IPS DF 19.7 (cell line): ENCODE measurements at places on chromosomes 6 and 20.
A peak's percentile ranks its signal among the peaks of the same experiment; 100 is the strongest.

DNA sequence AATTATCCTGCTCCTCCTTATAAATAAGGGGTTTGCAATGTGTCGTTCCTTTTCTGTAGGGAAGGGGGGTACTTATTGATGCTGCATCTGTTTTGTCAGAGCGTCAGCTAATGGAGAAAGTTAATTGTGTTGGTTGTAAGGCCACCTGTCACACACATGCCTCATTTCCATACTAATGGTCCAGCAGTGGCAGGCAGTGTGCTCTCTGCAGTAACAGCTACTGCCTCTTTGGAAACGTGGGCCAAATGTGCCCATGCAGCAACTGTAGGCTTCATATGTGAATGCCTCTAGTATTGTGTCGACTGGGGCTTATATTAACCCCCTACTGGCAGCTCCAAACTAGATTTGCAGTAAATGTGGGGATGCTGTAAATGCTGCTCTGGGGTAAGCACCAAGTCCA is 56.3 kb upstream of the OLIG3 start:
- no peak for DNase-seq

DNA sequence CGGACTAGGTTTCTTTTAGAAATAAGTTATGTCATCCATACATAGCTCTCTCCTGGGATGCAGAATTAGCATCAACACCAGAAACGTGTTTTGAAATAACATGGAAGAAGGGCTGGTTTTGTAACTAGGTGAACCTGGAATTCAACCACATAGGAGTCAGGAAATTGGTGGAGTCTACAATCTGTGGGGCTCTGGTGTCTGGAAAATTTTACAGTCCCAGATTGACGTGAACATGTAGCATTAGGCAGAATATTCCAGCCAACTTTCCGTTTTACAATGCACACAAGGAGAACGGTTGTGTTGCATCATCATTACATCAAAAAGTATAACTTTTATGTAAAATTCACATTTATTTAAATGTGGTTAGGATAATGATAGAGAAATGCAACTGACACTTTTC is 1.9 kb downstream of the KCNQ5 start:
- no peak for DNase-seq

DNA sequence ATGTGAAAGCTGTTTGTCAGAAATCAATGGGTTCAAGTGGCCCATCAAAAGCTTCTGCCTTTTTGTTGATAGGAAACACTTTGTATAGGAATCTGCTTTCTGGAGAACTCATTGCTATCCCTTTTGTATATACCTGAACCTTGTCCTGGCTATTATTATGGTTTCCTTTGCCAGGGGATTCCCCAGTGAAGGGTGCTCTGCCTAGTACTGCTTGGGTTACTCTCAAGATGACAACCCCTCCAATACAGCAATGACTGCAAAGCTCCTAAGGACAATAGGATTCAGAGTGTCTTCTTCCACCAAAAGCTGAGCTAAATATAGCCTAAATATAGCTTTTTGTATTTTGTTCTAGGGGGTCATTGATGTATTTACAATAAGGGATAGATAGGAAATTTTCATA is 54.0 kb upstream of the PTPRK start:
- no peak for DNase-seq

DNA sequence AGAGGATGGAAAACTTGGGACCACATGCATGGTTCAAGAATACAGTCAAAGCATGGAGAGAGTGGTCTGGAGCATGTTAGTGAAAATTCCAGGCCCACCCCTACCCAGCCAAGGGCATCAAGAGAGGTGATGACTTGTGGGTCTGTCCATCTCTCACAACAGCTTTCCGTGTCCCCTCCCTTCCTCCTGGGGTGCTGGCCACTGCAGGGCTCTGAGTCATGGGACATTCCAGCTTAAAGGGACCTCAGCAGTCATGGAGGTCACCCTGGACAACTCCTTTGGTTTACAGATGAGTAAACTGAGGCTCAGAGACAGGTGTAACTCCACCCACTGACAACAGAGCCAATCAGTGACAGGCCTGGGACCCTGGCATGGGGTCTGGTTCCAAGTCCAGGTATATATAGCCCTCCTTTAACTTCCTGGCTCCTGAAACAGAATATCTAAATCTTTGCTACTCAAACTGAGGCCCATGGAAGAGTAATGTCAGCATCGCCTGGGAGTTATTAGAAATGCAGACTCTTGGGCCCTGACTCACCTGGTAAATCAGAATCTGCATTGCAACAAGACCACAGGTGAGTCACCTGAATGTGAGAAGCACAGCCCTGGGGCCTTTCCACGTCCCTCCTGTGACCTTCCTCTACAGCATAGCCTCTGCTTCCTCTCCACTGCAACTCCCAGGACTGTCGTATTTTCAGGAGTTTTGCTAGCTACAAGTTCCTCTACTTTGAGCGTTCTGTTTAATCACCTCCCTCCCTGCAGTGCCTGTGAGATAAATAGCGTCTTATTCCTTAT is 170.2 kb downstream of the ZDHHC14 start:
- DNase-seq: peak; percentile 33

- DNase-seq: no peak
Observed at GRCh38 chr20:60573003-60573680, 614.9 kb downstream of the CDH26 start.

DNA sequence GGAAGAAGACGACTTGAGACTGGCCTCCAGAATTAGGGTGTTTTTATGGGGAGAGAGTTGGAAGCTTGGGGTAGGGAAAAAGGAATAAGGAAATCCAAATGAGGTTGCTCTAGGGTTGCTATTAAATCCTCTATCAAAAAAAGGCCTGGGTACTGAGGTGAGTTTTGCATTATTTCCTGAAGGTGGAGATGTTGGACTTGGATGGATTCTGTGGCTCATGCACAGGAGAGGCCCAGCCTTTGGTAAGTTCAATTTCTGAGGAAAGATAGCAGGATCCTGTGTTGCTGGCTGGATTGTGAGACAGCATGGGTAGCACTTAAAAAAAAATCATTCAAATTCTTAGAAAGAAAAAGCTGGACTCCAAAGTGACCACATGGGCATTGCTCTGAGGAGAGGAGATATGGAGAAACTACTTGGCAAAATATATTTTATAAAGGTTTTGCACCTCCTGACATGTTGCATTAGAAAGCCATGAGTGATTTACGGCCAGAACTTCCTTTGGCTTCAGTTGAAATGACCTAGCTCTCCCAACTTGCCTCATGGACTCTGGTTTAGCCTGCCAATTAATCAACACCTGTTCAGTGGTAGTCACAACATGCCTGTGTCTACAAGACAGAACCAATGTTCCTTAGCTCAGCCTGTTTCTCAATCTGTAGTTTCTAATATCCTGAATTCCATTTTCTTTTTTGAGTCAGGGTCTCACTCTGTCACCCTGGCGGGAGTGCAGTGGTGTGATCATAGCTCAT is 152.1 kb upstream of the RALGAPA2 start:
- DNase-seq: peak; percentile 5

- DNase-seq: no peak
Observed at GRCh38 chr20:23161244-23161891, 75.2 kb upstream of the CD93 start.

- DNase-seq: no peak
Observed at GRCh38 chr20:49349694-49350252, 71.9 kb upstream of the ZNFX1 start.

- DNase-seq: no peak
Observed at GRCh38 chr6:113671421-113671820, 185.7 kb upstream of the MARCKS start.

DNA sequence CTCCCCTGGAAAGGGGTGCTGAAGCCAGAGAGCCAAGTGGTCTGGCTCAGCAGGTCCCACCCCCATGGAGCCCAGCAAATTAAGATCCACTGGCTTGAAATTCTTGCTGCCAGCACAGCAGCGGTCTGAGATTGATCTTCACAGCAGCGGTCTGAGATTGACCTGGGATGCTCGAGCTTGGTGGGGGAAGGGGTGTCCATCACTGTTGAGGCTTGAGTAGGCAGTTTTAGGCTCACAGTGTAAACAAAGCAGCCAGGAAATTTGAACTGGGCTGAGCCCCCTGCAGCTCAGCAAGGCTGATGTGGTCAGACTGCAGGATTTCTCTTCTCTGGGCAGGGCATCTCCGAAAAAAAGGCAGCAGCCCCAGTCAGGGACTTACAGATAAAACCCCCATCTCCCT is 41.3 kb upstream of the B3GAT2 start:
- DNase-seq: no peak

GRCh38 chr6:101582792-101583191 is 189.3 kb downstream of the GRIK2 start:
- DNase-seq: no peak

DNA sequence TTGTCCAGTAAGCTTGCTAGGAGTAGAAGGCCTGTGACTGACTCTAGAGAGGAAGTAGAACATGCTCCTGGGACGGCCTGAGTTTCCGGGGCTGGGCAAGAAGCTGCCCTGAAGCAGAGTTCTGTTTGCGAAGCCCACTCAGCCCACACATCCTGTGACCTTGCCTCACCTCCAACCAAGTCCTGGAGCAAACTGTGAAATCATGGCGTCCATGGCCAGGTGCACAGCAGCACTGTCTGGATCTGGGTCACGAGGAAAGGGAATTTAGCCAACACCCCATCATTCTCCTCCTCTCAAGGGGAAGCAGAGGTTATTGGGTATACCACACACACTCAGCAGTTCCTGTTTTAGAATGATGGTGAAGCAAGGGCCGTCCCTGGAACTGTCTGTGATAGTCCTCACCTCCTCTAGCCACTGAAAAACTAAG is 87.5 kb downstream of the CRYBG1 start:
- no peak for DNase-seq

DNA sequence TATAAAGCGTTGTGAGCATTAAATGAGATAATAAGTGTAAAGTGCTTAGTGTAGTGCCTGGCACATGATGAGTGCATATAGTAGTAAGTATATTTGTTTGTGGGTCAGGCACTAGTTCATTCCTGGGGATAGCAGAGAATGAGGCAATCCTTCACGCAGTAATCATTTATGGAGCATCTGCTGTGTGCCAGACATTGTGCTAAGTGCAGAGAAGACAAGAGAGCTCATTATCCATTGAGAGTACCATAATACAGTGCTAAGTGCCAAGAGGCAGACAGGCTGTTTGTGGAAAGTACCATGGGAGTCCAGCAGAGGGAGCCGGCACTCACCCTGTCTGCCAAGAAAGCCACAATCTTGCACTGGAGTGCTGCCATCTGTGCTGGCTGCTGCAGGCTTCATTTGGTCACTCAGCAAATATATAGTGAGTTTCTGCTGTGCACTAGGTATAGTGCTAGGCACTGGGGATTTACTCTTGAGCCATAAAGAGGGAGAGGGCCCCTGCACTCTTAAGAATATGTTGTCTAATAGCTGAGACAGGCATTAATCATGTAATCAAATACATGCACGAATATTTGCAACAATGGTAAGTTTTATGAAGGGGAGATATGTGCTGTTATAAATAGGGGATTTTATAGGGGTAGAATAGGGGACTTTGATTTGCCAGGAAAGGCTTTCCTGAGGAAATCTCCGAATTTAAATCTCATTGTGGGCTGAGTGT is 12.9 kb upstream of the MROH8 start:
- DNase-seq: no peak

DNA sequence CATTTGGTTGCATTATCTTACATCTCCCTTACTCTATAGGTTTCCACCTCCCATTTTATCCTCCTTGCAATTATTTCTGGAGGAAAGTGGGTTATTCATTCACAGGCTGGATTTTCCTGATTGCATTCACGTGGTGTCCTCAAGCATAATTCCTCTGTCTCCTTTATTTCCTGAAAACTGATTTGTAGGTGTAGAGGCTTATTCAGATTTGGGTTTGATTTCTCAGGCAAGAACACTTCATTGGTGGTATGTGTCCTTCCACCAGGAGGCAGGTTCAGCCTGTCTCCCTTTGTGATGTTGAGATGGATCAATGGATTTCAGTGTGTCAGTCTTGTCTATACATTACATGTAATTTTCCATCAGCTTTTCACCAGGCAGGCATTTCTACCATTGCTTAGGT is 17.3 kb downstream of the DNPH1 start:
- DNase-seq: no peak

- DNase-seq: no peak
Observed at GRCh38 chr6:20438462-20439070, 36.9 kb downstream of the E2F3 start.

DNA sequence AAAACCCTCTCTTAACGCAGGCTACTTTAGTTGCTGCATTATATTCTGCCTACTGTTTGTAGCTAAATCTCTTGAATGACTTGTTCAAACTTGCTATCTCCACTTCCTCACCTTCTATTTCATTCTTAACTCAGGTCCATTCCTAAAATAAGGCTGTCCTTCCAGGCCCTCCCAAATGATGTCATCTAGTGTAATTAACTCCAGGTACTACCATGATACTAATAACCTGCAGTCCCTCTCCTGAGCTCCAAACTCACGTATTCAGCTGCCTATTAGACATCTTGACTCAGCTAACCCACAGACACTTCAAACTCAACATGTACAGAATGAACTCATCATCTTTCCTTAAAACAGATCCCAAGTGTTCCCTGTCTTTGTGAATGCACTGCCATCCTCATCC is 10.5 kb upstream of the TOP1 start:
- no peak for DNase-seq

- no peak for DNase-seq
Observed at GRCh38 chr20:57071954-57072583, 194.4 kb downstream of the BMP7 start.

- DNase-seq: no peak
Observed at GRCh38 chr6:72703093-72703492, 81.2 kb downstream of the KCNQ5 start.

- DNase-seq: no peak
Observed at GRCh38 chr6:15653581-15653980, 9.2 kb downstream of the DTNBP1 start.

GRCh38 chr20:53922901-53923314 is 147.5 kb downstream of the BCAS1 start:
- DNase-seq: no peak

GRCh38 chr6:152815230-152815872 is 64.8 kb downstream of the VIP start:
- no peak for DNase-seq

GRCh38 chr6:91569071-91569470 is 982.2 kb upstream of the MAP3K7 start:
- no peak for DNase-seq

DNA sequence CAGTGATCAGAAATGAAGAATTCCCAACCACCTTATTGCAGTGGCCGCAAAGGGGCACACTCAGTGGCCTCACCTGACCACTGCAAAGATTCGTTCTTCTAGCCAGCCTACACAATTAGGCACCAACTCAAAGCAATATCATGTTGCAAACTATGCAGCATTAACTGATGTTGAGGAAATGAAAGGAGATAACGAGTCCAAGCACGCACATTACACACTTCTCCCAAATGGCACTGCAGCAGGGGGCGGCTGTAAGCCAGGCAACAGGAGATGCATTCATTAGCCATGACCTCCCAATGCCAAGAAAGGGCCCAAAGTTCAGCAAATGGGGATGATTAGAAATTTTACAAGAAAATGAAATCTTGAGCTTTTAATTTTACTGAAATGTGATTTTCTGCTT is 39.3 kb downstream of the ATXN1 start:
- DNase-seq: no peak

DNA sequence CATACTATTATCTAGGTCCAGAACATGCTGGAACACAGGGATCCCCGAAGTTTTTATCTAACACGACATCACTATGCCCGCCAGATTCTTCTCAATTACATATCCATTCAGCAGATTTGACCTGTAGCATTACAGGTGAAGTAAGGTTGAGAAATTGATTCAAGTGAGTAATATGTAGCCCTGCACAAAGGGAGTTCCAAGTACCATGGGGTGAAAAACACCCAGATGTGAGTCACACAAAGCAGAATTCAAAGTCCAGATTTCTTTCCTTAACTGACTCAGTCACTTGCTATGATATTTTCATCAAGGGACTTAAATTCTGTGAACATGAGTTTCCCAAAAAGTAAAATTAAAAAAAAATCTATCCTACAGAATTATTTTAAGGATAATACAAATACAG is 655.4 kb upstream of the PTCHD4 start:
- no peak for DNase-seq

GRCh38 chr20:45407067-45407745 is 883 bp upstream of the DBNDD2 start:
- no peak for DNase-seq
